ENCODE measurements at places on chromosomes 1 and 21.

GRCh38 chr1:154998201-154998780 is 4.3 kb upstream of the ZBTB7B start:
- no peak for DNase-seq

DNA sequence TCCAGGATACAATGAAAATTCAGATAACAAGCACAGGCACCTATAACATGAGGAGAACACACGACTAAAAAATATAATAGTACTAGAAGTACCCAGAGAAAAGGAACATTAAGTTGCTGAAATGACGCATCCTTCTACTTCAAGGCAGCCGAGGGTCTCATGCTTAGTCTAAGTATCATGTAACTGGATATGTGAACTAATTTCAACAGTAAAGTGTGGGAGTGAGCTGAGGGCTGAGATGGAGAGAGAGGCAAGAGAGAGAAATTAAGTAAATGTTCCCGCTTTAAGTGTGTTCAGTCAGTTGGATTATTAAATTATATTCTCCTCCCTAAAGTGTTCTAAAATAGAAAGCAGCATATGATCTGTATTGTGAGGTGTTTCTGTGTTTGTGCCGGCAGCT is 152.2 kb upstream of the KRTAP19-8 start:
- no peak for DNase-seq

GRCh38 chr1:30965924-30966599 is 57.5 kb upstream of the SDC3 start:
- no peak for DNase-seq

DNA sequence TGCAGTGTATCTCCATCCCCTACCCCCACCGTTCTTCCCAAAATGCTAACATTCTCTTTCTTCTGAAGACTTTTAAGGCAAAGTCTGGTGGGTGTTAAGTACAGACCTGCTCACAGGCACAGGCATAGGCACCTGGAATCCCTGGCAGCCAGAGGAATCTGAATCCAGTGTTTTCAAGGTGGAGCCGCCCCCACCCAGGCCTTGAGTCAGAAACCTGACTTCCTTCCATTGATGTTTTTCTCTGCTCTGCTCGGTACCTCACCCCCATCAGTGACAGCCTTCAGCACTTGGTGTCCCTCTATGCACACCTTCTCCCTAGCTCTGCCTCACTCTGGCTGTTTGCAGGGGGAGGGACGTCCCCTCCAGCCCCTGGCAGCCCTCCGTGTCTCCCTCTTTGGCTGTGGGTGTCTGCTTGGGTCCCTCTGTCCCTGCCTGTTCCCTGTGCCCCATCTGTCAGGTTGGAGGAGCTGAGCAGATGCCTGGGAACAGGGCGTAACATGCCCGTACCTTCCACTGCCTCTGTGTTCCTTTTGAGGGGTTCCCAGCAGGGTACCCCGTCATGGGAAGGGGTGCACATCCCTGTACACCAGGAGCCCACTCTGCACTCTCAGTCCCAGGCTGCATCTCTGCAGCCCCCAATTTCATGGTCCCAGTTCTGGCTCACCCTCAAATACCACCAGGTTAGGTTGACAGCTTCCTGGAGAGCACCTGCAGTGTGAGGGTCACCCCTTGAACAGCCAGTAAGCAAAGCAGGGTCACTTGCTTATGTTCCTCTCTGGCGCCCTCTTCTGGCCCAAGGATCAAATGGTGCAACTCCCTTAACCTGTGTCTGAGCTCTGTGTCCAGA is 6.7 kb downstream of the NCDN start:
- DNase-seq = peak; percentile 81

- no peak for DNase-seq
These were observed 155.2 kb downstream of the PEX14 start for GRCh38 chr1:10629816-10630571.

- DNase-seq = no peak
These were observed 54.0 kb downstream of the TNR start for GRCh38 chr1:175689396-175689795.

DNA sequence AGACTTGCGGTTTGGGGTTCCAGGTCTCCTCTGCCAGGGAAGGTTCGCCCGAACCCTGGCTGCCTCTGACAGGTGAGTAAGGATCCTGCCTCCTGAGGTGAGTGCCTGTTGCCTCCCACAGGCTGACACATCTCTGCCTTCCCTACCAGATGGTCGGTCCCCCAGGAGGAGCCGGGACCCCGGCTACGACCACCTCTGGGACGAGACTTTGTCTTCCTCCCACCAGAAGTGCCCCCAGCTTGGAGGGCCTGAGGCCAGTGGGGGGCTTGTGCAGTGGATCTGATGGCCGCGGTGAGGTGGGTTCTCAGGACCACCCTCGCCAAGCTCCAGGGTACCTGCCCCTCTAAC is 7.6 kb downstream of the PERM1 start:
- no peak for DNase-seq

DNA sequence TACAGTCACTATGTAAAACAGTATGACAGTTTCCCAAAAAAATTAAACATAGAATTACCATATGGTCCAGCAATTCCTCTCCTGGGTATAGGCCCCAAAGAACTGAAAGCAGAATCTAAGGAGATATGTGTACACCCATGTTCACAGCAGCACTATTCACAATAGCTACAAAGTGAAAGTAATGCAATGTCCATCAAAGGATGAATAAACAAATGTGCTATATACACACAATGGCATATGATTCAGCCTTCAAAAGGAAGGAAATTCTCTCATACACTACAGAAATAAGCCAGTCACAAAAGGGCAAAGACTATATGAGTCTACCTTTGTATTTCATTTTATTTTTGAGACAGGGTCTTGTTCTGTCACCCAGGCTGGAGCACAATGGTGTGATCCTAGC is 120.4 kb downstream of the TOMM20 start:
- no peak for DNase-seq

DNA sequence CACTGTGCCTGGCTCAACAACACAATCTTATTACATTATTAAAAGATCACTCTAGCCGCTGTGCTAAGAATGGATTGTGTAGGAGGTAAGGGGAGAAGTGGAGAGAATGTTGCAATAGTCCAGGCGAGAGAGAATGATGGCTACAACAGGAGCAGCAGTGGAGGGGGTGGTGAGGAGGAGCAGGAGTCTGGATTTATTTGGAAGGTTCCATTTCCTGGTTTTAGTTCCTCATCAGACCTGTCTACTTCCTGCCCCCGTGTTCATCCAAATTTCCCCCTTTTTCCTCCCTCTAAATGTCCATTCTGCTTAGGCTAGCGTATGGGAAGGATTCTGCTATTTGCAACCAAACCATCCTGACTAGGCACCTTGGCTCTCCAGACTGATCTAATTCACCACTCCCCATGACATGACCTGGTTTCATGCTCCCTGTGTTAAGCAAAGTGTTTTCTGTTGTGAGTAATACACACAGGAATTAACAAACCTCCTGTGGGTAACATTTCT is 35.1 kb upstream of the EYA3 start:
- peak; percentile 69 for DNase-seq

DNA sequence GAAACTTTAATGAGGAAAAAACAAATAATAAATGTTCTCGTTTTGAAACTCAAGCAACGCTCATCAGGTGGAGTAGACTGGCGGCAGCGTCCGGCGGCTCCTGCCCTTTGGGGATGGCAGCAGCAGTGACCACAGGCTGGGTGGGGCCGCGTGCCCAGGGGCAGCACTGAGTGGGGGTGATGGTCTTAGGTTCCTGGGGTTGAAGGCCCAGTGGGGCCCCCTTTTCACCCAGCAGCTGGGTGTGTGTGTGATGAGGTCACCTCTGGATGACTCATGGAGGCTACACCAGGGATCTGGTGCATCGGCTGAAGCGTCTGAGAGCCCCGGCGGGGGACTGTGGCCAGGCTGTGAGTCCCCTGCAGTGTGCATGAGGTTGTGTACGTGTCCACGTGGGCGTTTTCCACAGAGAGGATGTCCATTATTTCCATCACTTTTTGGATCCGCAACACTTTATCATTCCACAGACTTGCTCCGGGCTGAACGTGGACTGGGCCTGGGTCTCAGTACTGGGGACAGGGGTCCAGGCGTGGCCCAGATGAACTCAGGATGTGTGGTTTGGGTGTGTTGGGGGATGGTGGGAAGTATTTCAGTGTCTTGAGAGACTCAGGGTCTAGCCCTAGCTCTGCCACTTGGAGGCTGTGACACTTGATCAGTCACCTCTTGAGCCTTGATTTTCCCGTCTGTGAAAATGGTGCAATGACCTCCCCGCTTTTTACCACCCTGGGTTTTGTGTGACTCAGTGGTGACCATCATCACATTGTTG is 25.6 kb downstream of the LDLRAP1 start:
- DNase-seq = peak; percentile 92

DNA sequence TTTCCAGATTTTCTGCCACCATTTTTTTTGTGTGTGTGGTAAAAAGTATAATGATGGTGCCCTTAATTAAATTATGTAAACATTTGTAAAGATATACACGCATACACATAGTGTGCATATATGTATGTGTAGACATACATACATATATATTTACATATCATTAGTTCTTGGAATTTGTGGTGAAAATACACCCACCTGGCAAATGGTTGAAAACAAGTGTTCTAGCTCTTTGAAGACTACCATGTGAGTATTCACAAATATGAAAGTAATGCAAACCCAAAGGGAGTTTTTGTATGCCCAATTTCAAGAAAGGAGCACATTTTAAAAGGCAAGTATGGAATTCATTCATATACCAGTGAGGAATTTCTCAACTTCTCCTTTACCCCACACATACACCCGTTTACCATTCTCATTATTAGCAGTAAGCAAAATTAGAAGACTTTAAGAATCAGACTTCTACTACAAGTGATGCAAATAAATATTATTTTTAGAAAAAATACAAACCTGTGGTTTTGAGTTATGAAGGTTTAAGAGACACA is 8.0 kb downstream of the RABGAP1L start:
- no peak for DNase-seq

DNA sequence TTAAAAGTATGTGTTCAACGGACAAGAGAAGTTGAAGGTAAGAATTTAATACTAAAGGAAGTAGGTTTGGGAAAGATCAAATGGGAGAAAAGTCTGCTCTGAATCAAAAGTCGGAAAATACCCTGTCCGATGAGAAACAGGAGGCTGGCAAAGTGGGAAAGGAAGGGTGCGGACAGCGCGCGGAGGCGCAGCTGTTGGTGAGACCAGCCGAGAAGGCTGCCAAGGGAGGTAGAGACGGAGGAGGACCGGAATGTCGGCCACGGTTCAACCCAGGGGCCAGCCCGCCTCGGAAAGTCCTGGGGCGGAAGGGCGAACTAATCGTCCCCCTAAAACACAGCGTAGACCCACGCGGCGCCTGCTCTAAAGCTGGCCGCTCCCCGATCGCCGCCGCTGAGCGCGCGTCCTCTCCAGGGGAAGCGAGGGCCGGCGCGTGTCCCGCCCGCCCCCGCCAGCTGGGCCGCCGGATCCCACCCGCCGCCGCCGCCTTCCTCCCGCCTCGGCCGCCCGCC is 639 bp upstream of the SPATA1 start:
- peak; percentile 72 for DNase-seq

DNA sequence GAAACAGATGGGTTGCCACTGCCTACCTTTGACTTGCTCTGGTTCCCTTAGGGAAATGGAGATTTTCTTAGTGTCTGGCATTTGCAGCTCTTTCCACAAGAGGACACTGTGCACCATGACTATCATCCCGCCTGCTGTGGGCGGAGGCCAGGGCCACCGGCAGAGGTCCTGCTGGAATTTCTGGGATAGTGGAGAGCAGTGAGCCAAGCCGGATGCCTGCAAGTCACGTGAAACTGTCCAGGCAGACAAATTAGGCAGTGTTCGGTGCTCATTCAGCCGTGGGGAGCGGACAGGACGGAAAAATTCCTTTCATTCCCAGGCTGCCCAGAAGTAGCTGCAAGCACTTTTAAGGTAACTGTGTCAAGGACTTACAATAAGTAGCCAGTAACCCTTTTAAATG is 43.4 kb downstream of the IGSF5 start:
- peak; percentile 73 for DNase-seq

- DNase-seq = no peak
These were observed 197.6 kb upstream of the UBE2U start for GRCh38 chr1:64005801-64006200.

DNA sequence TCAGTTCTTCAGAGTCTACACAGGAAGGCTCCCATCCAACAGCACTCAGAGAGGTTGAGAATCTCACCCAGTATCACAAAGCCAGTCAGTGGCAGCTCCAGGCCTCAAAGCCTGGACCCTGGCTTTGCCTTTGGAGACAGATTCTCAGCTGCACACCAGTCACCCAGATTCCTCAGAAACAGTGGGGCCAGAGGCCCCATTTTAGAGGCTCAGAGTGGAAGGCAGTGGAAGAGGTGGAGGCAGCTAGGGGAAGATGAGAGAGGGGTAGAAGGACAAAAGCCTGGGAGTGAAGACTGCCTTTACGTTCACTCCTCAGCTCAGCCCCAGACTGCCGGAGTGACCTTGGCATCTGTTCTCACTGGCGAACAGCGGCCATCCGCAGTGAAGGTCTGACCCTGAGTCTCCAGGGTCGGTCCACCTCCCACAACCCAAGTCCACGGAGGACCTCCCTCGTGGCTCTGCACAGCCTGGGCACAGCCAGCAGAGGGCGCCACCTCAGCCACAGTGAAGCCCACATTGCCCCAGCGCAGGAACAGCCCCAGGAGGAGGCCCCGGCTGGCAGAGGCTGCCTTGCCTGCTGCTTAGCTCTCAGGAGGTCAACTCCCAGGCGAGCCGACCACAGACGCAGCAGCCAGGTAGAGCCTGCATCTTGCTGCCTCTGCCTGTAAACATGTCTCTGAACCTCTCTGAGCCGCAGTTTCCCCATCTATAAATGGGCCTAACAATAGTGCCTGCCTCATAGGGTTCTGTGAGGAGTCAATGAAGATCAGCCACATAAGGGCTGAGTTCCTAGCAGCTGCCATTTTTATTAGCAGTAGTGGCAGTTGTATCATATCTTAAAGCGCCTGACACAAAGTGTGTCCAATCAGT is 5.9 kb upstream of the FNDC5 start:
- peak; percentile 80 for DNase-seq

- peak; percentile 94 for DNase-seq
These were observed 17.6 kb downstream of the HTR6 start for GRCh38 chr1:19682257-19682656.

GRCh38 chr1:214506972-214507431 is 44.4 kb downstream of the PTPN14 start:
- no peak for DNase-seq

GRCh38 chr1:169120066-169120465 is 13.6 kb downstream of the ATP1B1 start:
- DNase-seq = no peak

DNA sequence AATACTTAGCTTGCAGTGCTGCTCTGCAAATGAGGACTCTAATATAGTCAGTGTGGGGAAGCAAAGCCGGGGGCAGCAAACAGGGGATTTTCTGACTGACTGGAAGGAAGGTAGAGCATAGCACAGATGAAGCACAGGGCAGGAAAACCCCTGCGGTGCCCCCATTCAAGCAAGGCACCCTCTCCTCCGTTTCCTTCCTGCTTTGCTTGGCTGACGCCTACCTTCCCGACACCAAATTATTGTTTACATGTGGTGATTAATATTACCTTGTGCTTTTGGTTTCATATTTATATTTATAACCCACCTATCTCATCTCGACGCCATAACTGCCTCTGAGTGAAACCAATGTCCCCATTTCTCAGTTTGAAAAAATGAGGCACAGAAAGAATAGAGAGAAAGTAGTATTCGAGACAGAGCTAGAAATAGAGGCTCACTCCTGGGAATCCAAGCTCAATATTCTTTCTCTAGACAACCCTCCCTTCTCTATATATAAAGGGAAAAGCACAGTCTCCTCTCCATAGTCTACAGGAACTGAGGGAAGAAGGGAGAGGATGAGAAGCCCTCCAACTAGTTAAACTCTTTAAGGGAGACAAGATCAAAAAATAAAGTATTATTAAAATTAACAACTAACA is 41.3 kb downstream of the PIK3C2B start:
- no peak for DNase-seq

Measured in AG08395 (cell line).